ENCODE measurements at places on chromosomes 16 and 17.

- no peak for DNase-seq
Observed at GRCh38 chr17:80999536-81000333, 8.1 kb downstream of the CHMP6 start.

- DNase-seq = no peak
Observed at GRCh38 chr17:60641126-60641525, 36.5 kb upstream of the BCAS3 start.

DNA sequence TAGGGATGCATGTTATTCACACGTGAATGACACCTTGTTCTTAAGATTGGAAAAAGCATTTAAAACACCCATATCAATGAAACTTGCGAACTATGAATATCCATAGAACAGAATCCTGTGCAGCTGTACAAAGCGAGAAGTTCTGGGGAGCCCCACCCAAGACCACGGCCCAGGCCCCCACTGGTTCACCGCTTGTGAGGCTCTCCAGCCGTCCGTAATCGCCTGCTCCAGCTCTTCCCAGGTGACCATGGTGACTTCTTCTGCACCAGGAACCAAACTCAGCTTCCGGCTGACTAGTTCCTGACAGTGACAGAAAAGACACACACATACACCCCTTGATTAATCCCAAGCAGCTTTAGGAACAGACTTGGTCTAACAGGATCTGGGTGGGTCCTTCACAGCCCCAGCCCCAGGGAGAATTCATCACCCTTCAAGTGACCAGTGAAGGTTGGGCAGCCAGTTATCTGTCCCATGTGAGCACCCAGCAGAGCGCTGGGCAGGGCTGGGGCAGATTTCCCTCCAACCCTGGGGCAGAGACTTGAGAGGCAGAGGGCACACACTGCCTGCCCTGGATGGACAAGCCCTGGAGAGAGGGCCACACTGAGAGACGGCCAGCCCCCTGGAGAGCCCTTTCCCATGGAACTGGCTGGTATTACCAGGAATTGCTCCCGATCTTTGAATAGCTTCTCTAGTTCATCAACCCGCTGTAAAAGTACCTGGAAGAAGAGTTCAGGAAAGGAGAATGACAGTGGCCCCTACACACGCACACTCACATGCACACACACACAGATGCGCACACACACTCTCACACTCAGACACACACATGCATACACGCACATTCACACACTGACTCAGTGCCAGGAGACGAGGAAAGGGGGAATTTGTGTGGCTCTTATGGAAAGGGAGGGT, 3.6 kb downstream of the QRICH2 start:
- no peak for DNase-seq

GRCh38 chr16:82650804-82651203, 24.0 kb downstream of the CDH13 start:
- DNase-seq = no peak

- DNase-seq = no peak
Observed at GRCh38 chr17:44523672-44523972, 20.4 kb upstream of the GPATCH8 start.

DNA sequence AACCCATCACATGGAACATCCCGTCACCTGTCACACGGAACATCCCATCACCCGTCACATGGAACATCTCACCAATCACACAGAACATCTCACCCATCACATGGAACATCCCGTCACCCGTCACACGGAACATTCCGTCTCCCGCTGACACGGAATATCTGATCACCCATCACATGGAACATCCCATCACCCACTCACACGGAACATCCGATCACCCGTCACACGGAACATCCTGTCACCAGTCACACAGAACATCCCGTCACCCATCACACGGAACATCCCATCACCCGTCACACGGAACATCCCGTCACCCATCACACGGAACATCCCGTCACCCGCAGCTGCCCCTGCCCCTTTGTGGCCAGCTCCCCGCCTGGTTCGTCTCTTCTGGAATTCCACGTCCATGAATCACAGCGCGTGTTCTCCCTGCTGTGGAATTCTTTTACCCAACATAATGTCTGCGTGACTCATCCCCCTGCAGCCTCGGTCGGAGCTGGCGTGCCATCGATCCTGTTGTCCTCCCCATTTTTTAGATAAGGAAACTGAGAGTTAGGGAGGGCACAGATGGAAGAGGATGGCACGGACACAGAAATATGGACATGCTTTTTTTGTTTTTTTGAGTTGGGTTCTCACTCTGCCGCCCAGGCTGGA, 5.6 kb downstream of the CPNE7 start:
- no peak for DNase-seq

- DNase-seq = no peak
Observed at GRCh38 chr17:28112181-28112580, 69.7 kb downstream of the NLK start.

DNA sequence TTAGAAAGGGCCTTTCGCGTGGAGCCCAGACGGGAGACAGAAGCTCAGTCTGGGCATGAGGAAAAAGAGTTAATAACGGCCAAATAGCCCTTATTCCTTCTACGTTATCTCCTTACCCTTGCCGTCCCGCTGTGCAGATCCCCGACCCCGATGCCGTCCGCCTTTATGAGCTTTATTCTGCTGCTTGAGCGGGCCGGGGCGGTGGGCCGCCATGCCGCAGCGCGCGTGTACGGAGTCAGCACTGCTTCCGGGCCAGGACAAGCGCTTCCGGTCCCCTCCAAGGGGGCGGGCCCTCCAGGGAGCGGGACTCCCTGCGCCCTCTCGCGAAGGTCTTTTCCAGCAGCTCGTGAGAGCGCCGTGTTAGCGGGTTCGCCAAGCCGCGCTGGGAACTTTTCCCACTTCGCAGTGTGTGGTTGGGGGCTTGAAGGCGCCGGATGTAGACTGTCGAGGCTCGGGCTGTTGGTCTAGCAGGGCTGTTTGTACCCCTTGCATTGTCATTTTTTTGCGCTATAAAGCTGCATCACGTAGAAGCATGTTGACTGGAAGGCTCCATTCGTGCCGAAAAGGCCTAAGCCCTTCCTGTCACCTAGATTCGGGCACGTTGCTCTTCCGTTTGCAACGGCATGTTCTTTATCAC, at the start of gene TSR1:
TSS of gene TSR1 (minus strand) at position 243 of the 637 bp plus-strand sequence. CDS start at position 213, 30 bp downstream.
- no peak for DNase-seq

DNA sequence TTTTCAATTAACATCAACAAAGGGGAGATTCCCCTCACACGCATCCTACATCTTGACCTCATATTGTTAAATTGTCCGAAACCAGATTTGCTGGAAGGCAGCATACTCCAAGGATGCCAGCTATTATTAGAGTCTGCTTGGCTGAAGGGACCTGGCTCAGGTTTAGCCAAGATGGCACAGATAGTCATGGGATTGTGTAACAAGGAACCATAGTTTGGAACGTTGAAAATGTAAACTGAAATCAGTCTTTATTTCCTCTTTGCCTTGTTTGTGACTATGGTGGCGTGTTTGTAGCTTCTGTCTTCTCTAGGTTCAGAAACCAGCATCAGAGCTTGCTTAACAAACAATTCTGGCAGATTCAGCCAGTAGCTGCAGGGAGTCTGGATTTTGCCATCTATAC, 5.9 kb downstream of the ARSG start:
- DNase-seq = no peak

DNA sequence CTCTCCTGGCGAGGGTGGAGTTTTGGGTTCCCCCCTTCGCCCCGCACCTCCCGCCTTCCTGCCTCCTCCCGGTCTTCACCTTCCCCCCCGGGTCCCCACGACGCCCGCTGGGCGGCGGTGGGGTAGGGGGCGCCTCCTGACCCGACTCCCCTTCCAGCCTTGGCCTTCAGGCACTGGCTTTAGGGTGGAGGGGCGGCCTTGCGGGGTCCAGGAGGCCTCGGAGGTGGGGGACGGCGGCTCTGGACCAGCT, 2.4 kb downstream of the SLC16A3 start:
- no peak for DNase-seq

DNA sequence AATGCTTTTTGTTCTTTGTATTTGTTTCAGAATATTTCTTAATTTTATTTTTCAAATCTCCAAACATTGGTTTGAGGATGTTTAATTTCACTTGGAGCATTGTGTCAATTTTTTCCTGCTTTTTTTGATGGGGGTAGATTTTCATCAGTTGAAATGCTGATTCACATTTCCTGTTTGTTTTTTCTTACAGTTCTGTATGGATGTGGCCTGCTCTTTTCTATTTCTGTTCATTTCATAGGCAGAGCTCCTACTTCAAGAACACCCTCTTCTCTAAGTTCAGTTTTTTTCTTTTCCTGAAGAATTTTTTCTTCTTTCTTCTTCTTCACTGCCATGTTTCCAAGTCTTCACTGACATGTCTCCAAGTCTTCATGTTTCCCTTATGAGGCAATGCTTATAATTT, 8.8 kb downstream of the MBTD1 start:
- DNase-seq = no peak
